ENCODE measurements at places on chromosomes 1 and 21. TPM values are rescaled to one million over a fixed set of nuclear protein-coding genes. Genes with fewer than 3 reads are reported as not detected.

DNA sequence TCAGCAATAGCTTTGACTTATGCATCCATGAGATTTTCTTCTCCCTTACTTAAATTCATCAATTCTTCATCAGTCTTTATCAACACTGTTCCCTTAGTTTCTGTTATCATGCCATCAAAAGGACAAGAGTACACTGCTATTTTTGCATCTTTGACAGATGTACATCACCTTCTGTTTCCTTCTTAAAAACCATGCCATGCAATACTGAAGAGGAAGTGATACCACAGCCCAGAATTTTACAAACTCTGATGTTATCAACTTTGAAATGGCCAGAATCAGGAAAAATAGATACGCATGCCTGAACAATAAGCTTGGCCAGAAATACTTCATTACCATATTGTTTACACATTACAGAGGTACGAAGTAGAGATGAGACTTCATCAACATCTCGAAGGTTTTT lies 21.1 kb downstream of the FMO5 start:
- H3K27ac ChIP-seq = no peak overlapping the region
- no peaks in the 10 kb centered on the region for H3K36me3 ChIP-seq
- no peaks in the 10 kb centered on the region for H3K27me3 ChIP-seq
- no peak for DNase-seq

Gene TTC13
- total RNA-seq = 23.8 TPM

- no peak overlapping the region for H3K4me3 ChIP-seq
- H3K4me1 ChIP-seq = no peaks in the 10 kb centered on the region
- H3K27me3 ChIP-seq = peaks cover 19% of the 10 kb centered on the region
- H3K27ac ChIP-seq = no peak overlapping the region
- DNase-seq = no peak
Observed at GRCh38 chr1:153588482-153588881, 22.8 kb upstream of the S100A2 start.

- H3K27ac ChIP-seq = no peak overlapping the region
- no peak for DNase-seq
- H3K36me3 ChIP-seq = no peaks in the 10 kb centered on the region
- no peaks in the 10 kb centered on the region for H3K4me1 ChIP-seq
- H3K27me3 ChIP-seq = peaks cover 3% of the 10 kb centered on the region
Observed at GRCh38 chr1:94899756-94900155, 27.2 kb downstream of the CNN3 start.

DNA sequence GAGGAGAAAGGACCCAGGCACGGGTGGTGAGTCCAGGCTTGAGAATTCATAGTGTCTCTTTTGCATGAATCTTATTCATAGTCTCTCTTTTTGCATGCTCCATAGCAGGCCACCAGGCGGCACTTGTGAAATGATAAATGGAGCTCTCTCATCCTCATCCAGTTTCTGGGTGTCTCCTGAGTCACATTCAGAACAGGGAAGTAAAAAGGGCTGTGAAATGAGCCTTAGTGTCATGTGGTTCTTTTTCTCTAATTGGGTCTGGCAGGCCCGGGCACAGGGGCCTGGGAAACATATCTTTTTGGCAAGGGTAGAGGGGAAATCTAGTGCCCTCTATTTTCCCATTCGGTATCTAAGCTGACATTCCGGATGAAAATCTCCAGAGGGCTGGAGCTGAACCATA lies 19.1 kb upstream of the NCF2 start:
- H3K4me1 ChIP-seq = peaks cover 8% of the 10 kb centered on the region
- no peaks in the 10 kb centered on the region for H3K36me3 ChIP-seq
- peaks cover 15% of the 10 kb centered on the region for H3K27me3 ChIP-seq
- no peak overlapping the region for H3K4me3 ChIP-seq

DNA sequence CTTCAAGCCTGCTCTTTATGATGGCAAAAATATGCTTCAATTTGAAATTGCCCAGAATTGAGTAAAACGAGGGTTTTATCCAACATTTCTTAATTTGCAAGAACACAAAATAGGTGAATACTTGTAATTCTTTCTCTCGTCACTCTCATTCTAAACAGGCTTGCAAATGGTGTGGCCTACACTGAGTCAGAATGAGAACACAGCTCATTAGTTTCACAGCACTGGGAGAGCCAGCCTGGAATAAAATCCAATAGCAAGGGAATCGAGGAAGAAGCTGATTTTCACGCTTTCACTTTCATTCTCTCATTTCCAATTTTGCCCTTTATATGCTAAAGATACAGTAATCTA lies 537.5 kb downstream of the LTN1 start:
- H3K27ac ChIP-seq = no peak overlapping the region
- no peak overlapping the region for H3K4me3 ChIP-seq
- no peak for DNase-seq
- H3K27me3 ChIP-seq = peaks cover 1% of the 10 kb centered on the region
- H3K36me3 ChIP-seq = no peaks in the 10 kb centered on the region

- DNase-seq = peak; percentile 67
- H3K36me3 ChIP-seq = peaks cover 2% of the 10 kb centered on the region
- peak overlapping the region; percentile 69 for H3K4me3 ChIP-seq
- H3K4me1 ChIP-seq = peaks cover 49% of the 10 kb centered on the region
Observed at GRCh38 chr1:212255705-212256307, 29.4 kb upstream of the PPP2R5A start.

Gene NTRK1
- 54.3 TPM for total RNA-seq

DNA sequence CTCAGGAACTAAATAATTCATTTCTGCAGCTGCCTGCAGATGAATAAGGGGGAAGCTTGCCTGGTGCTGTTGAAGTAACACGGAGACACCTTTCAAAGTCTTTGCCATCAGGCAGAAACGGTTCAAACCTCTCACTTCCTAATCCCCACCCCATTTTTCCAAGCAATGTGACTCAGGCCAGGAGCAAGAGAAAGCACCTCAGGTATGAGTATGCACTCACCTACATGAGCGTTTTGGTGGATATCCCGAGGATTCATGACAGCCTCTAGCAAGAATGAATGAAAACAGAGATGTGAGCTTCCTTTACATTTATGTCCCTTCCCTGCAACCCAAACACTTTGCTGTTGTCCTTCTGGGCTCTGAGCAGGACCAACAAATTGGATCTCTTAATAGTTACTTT lies 63.4 kb upstream of the LAX1 start:
- H3K4me1 ChIP-seq = peaks cover 17% of the 10 kb centered on the region
- no peak for DNase-seq
- H3K36me3 ChIP-seq = peaks cover 60% of the 10 kb centered on the region

- H3K36me3 ChIP-seq = peaks cover 52% of the 10 kb centered on the region
- peaks cover 48% of the 10 kb centered on the region for H3K4me1 ChIP-seq
- peak overlapping the region; percentile 97 for H3K4me3 ChIP-seq
- peak overlapping the region; percentile 98 for H3K27ac ChIP-seq
Observed at GRCh38 chr1:234608025-234608910, 1.7 kb downstream of the IRF2BP2 start.

DNA sequence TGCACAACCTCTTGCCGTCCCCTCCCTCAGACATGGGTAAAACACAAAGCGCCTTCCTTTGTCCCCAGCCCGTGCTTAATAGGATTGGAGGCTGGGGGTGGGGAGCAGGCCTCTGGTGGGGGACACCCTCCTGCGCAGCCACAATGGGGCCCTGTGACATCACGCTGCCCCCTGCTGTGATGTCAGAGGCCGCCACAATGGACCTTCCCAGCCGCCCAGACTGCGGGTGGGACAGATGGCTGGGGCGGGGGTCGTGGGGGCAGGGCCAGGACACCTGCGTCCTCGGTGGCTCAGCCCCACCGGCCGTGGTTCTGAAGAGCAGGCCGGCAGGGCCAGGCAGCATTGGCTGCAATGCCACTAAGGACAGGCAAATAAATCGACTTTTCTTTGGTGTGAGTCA lies 39.9 kb downstream of the EPHA2 start:
- no peak overlapping the region for H3K27ac ChIP-seq
- no peaks in the 10 kb centered on the region for H3K4me1 ChIP-seq
- DNase-seq = no peak
- no peaks in the 10 kb centered on the region for H3K36me3 ChIP-seq
- H3K27me3 ChIP-seq = no peaks in the 10 kb centered on the region

GRCh38 chr1:164926107-164926506 lies 367.1 kb downstream of the PBX1 start:
- H3K27ac ChIP-seq = no peak overlapping the region
- H3K4me1 ChIP-seq = no peaks in the 10 kb centered on the region
- H3K4me3 ChIP-seq = no peak overlapping the region
- DNase-seq = no peak
- H3K36me3 ChIP-seq = no peaks in the 10 kb centered on the region

Gene SH3BGRL3
- total RNA-seq = 474 TPM

- H3K27ac ChIP-seq = no peak overlapping the region
- H3K4me3 ChIP-seq = no peak overlapping the region
- no peak for DNase-seq
- peaks cover 38% of the 10 kb centered on the region for H3K4me1 ChIP-seq
- no peaks in the 10 kb centered on the region for H3K27me3 ChIP-seq
- H3K36me3 ChIP-seq = peaks cover 24% of the 10 kb centered on the region
Observed at GRCh38 chr1:41851589-41851988, 67.1 kb downstream of the HIVEP3 start.

GRCh38 chr1:86441581-86441980 lies 17.6 kb downstream of the CLCA2 start:
- no peak overlapping the region for H3K4me3 ChIP-seq
- peaks cover 3% of the 10 kb centered on the region for H3K4me1 ChIP-seq
- H3K27me3 ChIP-seq = peaks cover 9% of the 10 kb centered on the region
- no peak overlapping the region for H3K27ac ChIP-seq

GRCh38 chr1:244989813-244990212 lies 125.5 kb upstream of the HNRNPU start:
- H3K36me3 ChIP-seq = no peaks in the 10 kb centered on the region
- H3K4me3 ChIP-seq = no peak overlapping the region
- no peak for DNase-seq
- H3K27me3 ChIP-seq = no peaks in the 10 kb centered on the region

- peaks cover 19% of the 10 kb centered on the region for H3K36me3 ChIP-seq
- H3K4me3 ChIP-seq = peak overlapping the region; percentile 87
- H3K27ac ChIP-seq = peak overlapping the region; percentile 65
Observed at GRCh38 chr1:154352581-154353459, 27.5 kb downstream of the ATP8B2 start.

DNA sequence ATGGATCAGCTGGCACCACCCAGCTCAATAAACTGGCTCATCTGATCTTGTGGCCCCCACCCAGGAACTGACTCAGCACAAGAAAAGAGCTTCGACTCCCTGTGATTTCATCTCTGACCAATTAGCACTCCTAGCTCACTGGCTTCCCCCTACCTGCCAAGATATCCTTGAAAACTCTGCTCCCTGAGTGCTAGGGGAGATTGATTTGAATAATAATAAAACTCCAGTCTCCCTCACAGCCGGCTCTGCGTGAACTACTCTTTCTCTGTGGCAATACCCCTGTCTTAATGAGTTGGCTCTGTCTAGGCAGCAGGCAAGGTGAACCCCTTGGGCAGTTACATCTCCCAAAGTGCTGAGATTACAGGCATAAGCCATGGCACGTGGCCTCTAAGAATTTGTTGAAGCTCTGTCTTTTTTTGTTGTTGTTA lies 11.8 kb upstream of the RHBDL2 start:
- no peaks in the 10 kb centered on the region for H3K27me3 ChIP-seq
- DNase-seq = no peak
- no peaks in the 10 kb centered on the region for H3K36me3 ChIP-seq

DNA sequence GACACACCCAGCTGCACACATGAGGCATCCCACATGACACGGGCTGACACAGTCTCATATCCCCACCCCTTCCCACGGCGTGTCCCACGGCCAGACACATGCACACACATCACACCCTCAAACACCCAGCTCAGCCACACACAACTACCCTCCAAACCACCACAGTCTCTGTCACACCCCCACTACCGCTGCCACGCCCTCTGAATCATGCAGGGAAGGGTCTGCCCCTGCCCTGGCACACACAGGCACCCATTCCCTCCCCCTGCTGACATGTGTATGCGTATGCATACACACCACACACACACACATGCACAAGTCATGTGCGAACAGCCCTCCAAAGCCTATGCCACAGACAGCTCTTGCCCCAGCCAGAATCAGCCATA lies 22.6 kb downstream of the PODN start:
- no peaks in the 10 kb centered on the region for H3K27me3 ChIP-seq
- DNase-seq = no peak
- H3K36me3 ChIP-seq = no peaks in the 10 kb centered on the region
- H3K4me3 ChIP-seq = no peak overlapping the region

- H3K4me3 ChIP-seq = no peak overlapping the region
- peaks cover 5% of the 10 kb centered on the region for H3K4me1 ChIP-seq
- H3K36me3 ChIP-seq = peaks cover 10% of the 10 kb centered on the region
- no peak overlapping the region for H3K27ac ChIP-seq
- DNase-seq = no peak
Observed at GRCh38 chr1:184791550-184791900, 36.9 kb upstream of the EDEM3 start.

Data from activated CD4-positive, alpha-beta T cell treated with anti-CD3 and anti-CD28 coated beads, Interleukin-2, amount 10 ng/mL, durations not matched to agents 24 days and 14 days (primary cell).